Smooth muscle cell of the umbilical artery (primary cell): ENCODE measurements at places on chromosomes 7 and 10. TPM values are rescaled to one million over a fixed set of nuclear protein-coding genes. Genes with fewer than 3 reads are reported as not detected.

Gene SLC26A5
- not detected in 2 replicates for total RNA-seq

Gene ITGB8
- 7.4 and 12.6 TPM in 2 replicates for total RNA-seq

Gene VAX1
- not detected in 2 replicates for total RNA-seq

Gene SLC39A12
- total RNA-seq, result not detected in 2 replicates

Gene HYAL4
- not detected in 2 replicates for total RNA-seq
